ENCODE measurements at places on chromosomes 5 and 9. TPM values are rescaled to one million over a fixed set of nuclear protein-coding genes. Genes with fewer than 3 reads are reported as not detected.

DNA sequence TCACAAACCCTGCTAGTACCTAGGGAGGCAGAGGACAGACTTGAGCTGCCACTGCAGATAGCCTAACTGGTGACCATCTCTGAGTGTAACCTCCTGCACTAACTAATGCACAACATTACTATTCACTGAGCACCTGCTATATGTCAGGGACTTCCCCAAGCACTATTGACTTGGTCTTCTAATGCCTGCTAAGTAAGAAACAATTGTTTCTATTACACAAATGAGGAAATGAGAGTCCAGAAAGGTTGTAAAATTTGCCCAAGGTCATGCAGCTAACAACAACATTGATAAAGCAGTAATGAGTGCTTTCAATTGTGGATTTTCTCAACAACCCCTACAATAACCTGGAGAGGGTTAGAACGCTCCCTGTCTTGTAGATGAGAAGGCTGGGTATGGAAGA, 183.7 kb downstream of the ZNF462 start:
- no peaks in the 10 kb centered on the region for H3K36me3 ChIP-seq
- peaks cover 6% of the 10 kb centered on the region for H3K4me1 ChIP-seq
- no peak overlapping the region for H3K27ac ChIP-seq
- no peaks in the 10 kb centered on the region for H3K27me3 ChIP-seq

- no peak overlapping the region for H3K4me3 ChIP-seq
- no peaks in the 10 kb centered on the region for H3K4me1 ChIP-seq
- H3K36me3 ChIP-seq, result no peaks in the 10 kb centered on the region
- H3K27ac ChIP-seq, result no peak overlapping the region
These were observed 267.6 kb downstream of the FAM170A start for GRCh38 chr5:119896826-119897536.

- H3K4me3 ChIP-seq, result no peak overlapping the region
- H3K27ac ChIP-seq, result no peak overlapping the region
- no peaks in the 10 kb centered on the region for H3K27me3 ChIP-seq
- H3K36me3 ChIP-seq, result no peaks in the 10 kb centered on the region
These were observed 336.4 kb upstream of the MPDZ start for GRCh38 chr9:13615660-13616490.

DNA sequence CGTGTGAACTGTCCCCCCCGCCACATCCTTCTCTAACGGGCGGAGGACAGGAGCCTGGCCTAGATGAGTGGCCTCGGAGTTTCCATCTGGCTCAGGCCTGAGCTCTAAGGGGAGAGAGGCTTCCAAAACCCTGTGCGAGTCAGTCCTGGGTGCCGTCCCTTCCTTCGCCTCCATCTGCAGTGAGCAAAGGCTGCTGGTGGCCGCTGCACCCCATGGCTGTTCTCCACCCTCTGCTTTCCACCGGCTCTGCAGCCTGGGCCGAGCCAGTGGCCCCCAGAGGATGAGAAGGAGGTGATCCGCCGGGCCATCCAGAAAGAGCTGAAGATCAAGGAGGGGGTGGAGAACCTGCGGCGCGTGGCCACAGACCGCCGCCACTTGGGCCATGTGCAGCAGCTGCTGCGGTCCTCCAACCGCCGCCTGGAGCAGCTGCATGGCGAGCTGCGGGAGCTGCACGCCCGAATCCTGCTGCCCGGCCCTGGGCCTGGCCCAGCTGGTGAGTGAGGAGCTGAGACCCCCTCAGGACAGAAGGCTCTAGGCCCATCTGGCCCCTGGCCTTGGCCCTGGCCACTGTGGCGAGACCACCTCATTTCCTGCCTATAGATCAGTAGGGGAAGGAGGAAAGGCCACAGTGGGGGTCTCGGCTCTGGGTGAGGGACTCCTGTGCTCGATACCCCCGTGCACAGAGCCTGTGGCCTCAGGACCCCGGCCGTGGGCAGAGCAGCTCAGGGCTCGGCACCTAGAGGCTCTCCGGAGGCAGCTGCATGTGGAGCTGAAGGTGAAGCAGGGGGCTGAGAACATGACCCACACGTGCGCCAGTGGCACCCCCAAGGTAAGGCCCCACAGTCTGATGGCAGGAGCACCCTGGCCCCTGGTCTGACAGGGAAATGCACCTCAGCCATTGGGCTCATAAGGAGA, 3.0 kb downstream of the PKN3 start:
- H3K27ac ChIP-seq, result no peak overlapping the region
- peak; percentile 50 for DNase-seq
- H3K36me3 ChIP-seq, result no peaks in the 10 kb centered on the region
- H3K27me3 ChIP-seq, result no peaks in the 10 kb centered on the region
- H3K4me3 ChIP-seq, result no peak overlapping the region

- no peak overlapping the region for H3K27ac ChIP-seq
- H3K4me1 ChIP-seq, result no peaks in the 10 kb centered on the region
- no peak overlapping the region for H3K4me3 ChIP-seq
- DNase-seq, result no peak
These were observed 42.5 kb upstream of the GABBR2 start for GRCh38 chr9:98751210-98751609.

DNA sequence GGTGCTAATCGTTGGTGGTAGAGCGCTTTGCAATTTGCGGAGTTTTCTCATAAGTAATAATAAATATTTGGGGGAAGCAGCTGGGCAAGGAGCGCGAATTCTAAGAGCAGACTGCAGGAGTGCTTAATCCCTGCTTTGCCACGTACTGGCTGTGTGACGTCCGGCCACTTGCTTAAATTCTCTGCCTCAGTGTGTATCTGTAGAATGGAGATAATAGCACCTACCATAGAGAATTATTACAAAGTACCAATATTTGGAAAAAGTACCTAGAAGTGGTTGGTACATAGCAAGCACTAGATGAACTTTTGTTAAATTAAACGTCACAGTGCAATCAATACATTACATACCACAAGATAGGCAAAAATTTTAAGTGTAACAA, 598 bp upstream of the TMED7 start:
- no peak for DNase-seq
- H3K27me3 ChIP-seq, result no peaks in the 10 kb centered on the region
- peaks cover 33% of the 10 kb centered on the region for H3K4me1 ChIP-seq

DNA sequence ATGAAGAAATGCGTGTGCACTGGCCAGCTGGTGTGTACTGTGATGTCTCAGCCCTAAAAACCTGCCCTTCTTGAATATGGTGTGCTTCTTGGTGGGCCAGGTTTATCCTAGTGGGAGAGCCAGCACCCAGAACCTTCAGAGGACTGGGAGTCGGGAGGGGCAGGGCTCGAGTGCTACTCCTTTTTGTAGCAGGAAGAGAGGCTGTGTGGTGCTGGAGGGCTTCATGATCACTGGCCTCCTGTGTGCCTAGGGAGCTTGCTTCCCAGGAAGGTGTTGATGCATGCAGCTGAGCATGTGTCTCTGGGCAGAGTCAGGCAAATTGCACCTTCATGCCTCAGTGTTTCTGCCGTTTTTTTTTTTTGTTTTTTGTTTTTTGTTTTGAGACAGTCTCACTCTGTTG, 20.0 kb downstream of the PHF2 start:
- no peaks in the 10 kb centered on the region for H3K27me3 ChIP-seq
- no peak overlapping the region for H3K4me3 ChIP-seq
- no peak for DNase-seq
- peaks cover 57% of the 10 kb centered on the region for H3K4me1 ChIP-seq
- no peaks in the 10 kb centered on the region for H3K36me3 ChIP-seq
- no peak overlapping the region for H3K27ac ChIP-seq

GRCh38 chr5:167381457-167381856, 910.0 kb upstream of the WWC1 start:
- H3K27ac ChIP-seq, result no peak overlapping the region
- H3K4me1 ChIP-seq, result no peaks in the 10 kb centered on the region
- no peaks in the 10 kb centered on the region for H3K27me3 ChIP-seq
- no peak for DNase-seq
- no peaks in the 10 kb centered on the region for H3K36me3 ChIP-seq

Gene PCDHAC1
- 0.71 TPM for total RNA-seq

- no peak for DNase-seq
- H3K27ac ChIP-seq, result no peak overlapping the region
- peak overlapping the region; percentile 47 for H3K4me3 ChIP-seq
- peaks cover 16% of the 10 kb centered on the region for H3K4me1 ChIP-seq
- H3K27me3 ChIP-seq, result peaks cover 25% of the 10 kb centered on the region
These were observed 128.1 kb downstream of the BARX1 start for GRCh38 chr9:93826905-93827544.

DNA sequence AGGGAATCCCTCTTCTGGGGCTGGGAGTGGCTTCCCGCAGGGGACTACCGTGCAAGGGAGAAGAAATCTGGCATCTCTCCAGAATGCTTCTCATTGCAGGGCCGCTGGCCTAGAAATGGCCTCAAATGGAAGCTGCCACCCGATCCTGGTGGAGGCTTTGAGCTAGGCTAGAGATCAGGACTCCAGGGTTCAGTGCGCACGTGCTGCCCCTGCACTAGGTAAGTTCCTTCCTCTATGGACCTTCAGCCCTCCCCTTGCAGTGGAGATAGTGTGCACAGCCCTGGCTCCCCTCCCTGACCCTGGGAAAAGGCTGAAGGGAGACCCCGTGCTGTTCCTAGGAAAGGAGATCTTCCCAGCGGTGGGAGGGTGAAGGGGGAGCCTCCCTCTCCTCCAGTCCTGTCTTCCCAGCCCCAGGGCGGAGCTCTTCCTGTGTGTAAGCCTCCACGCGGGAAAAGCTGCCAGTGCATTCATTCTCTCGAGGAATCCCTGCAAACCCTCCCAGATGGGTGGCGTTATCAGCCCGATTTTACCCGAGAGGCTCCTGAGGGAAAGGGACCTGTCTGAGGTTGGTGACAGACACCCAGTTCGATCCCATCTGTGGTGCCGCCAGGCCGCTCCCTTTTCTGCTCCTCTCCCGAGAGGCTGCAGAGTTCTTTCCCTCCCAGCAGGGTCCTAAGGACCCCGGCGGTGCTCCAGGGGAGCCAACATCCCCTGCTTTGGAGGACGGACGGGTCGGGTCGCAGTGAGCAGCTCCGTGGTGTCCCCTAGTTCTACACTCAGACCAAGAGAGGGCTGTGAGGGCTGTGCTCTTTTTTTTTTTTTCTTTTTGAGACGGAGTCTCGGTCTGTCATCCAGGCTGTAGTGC, 1.4 kb upstream of the CERCAM start:
- H3K4me3 ChIP-seq, result peak overlapping the region; percentile 91
- no peaks in the 10 kb centered on the region for H3K4me1 ChIP-seq
- peak overlapping the region; percentile 92 for H3K27ac ChIP-seq
- no peaks in the 10 kb centered on the region for H3K27me3 ChIP-seq

GRCh38 chr5:171477101-171477500, 57.7 kb downstream of the FGF18 start:
- no peak for DNase-seq
- no peaks in the 10 kb centered on the region for H3K27me3 ChIP-seq
- H3K36me3 ChIP-seq, result no peaks in the 10 kb centered on the region
- H3K4me1 ChIP-seq, result no peaks in the 10 kb centered on the region
- no peak overlapping the region for H3K27ac ChIP-seq
- H3K4me3 ChIP-seq, result no peak overlapping the region

DNA sequence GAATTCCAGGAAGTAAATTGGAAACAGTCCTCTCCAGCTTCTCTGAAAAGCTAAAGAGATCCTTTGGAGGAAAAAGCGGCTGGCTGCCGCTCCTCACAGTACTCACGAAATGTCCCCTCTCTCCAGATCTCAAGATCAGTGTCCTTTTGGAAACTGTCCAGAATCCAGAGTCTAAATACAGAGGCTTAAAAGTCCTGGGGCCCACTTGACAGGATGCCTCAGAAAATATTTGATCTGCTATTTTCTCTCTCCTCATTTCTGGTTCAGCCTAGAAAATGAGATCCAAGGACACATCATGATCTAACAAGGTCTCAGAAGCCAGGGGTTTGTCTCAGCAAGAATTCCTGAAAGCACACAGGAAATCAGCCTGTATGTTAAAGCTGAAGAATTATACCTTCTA, 7.2 kb downstream of the C1QTNF2 start:
- DNase-seq, result no peak
- peak overlapping the region; percentile 58 for H3K27ac ChIP-seq
- no peak overlapping the region for H3K4me3 ChIP-seq
- peaks cover 4% of the 10 kb centered on the region for H3K4me1 ChIP-seq
- H3K36me3 ChIP-seq, result no peaks in the 10 kb centered on the region
- no peaks in the 10 kb centered on the region for H3K27me3 ChIP-seq

DNA sequence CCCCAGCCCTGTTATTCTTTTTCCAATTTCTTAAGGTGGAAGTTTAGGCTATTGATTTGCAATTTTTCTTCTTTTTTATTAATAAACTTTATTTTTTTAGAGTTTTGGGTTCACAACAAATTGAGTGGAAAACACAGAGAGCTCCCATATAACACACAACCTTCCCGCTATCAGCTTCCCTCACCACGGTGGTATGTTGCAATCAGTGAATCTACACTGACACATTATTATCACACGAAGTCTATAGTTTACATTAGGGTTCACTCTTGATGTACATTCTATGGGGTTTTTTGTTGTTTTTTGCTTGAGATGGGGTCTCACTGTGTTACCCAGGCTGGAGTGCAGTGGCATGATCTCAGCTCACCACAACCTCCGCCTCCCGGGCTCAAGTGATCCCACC, 4.8 kb upstream of the NFX1 start:
- no peak for DNase-seq
- H3K36me3 ChIP-seq, result peaks cover 33% of the 10 kb centered on the region
- H3K27ac ChIP-seq, result no peak overlapping the region
- no peaks in the 10 kb centered on the region for H3K27me3 ChIP-seq
- no peak overlapping the region for H3K4me3 ChIP-seq

DNA sequence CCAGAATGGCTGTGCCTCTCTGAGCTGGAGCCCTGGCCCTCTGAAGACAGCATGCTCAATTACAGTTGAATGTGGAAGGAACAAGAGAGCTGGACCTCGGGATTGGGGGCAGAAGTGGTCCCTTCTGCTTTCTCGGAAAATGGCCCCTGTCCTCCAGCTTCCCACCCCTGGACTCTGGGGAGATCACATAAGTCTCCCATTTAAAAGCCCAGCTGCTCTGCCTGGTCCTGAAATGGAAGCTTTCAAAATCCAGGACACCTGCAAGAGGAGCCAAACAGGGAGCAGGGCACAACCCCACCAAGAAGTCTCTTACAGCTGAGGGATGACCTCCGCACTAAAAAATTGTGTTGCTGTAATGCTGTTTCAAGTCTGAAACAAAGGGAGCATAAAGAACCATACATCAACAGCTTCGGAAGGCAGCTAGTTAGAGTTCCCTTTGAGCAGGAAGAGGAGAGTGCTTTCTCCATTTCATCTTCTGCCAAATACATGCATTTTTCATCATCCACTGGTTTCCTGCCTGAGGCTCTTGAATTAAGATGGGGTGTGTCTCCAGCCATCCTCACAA, 48.2 kb downstream of the TGFBI start:
- H3K27ac ChIP-seq, result no peak overlapping the region
- DNase-seq, result no peak
- no peak overlapping the region for H3K4me3 ChIP-seq
- H3K27me3 ChIP-seq, result no peaks in the 10 kb centered on the region

- H3K27ac ChIP-seq, result no peak overlapping the region
- H3K36me3 ChIP-seq, result no peaks in the 10 kb centered on the region
- H3K27me3 ChIP-seq, result no peaks in the 10 kb centered on the region
- H3K4me3 ChIP-seq, result no peak overlapping the region
- H3K4me1 ChIP-seq, result no peaks in the 10 kb centered on the region
- no peak for DNase-seq
These were observed 37.1 kb downstream of the DBH start for GRCh38 chr9:133673258-133673655.

Gene DAP
- total RNA-seq, result 25.7 TPM

DNA sequence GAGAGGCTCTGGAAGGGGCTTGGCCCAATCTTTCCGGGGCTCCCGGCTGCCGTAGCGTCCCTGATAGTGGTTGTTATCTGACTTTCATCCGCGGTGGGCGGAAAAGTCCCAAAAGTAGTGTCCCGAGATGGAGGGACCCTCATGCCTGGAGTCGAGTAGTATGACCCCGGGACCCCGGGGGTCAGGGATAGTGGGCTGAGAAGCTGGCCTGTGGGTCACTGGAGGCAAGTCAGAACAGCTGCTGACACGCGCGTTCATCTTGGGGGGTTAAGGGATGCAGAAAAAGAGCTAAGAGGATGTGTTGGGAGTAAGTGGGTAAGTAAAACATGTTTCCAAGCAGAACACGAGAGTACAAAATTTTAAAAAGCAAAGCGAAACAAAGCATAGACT, 123.4 kb downstream of the TMEM161B start:
- DNase-seq, result no peak
- peaks cover 7% of the 10 kb centered on the region for H3K27me3 ChIP-seq
- H3K27ac ChIP-seq, result no peak overlapping the region
- no peak overlapping the region for H3K4me3 ChIP-seq
- peaks cover 29% of the 10 kb centered on the region for H3K4me1 ChIP-seq
